ENCODE measurements at places on chromosomes 12 and 14.
A peak's percentile ranks its signal among the peaks of the same experiment; 100 is the strongest.

DNA sequence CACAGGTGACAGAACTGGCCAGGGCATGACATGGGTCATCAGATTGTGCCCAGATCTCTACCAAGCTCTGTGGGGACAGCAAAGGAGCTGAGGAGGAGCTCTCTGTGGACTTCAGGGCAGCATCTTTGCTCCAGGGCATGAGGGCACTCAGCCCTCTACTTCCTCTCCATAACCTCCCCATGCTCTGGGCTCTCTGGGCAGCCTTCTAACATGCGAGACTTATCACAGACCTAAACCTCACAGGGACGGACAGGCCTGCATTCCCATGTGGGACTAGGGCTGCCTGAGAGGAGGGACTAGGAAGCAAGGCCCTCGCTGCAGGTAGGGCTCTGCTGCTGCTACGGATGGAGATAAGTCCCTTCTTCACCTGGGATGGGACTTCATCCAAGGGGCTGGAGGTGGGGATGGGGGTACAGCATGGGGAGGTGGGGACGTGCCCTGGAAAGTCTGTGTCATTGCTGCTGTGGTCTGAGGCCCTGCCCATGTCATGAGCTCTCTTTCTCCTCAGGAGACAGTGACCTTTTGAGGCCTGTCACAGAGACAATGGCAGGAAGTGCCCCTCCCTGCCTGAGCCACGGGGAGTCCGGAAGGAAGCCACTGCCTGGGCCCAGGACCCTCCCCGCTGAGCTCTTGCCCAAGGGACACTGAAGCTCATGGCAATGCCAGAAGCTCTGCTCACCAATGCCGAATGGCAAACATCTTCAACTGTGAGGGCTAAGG lies 44.1 kb downstream of the PITPNM2 start:
- peak; percentile 21 for DNase-seq

DNA sequence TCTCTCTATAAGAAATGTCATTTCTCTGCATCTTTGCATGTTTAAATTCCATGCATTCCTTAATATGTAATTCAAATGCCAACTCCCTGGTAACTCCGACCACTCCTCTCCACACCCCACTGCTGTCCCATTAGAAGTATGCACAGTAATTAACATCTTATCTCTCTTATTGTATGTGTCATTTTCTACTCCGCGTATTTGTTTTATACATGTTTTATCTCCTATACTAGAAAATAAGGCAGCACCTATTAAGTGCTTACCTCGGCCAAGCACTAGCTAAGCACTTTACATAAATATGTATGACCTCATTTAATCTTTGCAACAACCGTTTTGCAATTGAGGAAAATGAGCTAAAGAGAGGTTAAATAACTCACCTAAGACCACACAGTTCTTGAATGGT lies 469.8 kb downstream of the BCAT1 start:
- DNase-seq, result no peak

DNA sequence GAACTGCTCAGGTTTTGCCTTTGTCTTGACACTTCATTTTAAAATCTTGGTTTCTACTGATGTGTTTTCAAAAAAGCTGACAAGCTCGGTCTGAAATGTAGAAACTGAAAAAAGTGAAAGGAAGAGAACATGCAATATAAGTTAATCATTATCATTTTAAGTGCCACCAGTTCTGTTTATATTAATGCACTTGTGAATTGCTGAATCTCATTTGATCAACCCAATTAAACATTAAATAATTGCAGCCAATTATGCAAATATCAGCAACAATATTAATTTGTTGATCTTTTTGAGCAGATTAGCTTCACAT lies 133.8 kb downstream of the BCAT1 start:
- no peak for DNase-seq

- DNase-seq, result no peak
Observed at GRCh38 chr12:129550353-129550752, 353.5 kb downstream of the TMEM132D start.

GRCh38 chr14:101185073-101185835 lies 281.7 kb upstream of the RTL1 start:
- no peak for DNase-seq

DNA sequence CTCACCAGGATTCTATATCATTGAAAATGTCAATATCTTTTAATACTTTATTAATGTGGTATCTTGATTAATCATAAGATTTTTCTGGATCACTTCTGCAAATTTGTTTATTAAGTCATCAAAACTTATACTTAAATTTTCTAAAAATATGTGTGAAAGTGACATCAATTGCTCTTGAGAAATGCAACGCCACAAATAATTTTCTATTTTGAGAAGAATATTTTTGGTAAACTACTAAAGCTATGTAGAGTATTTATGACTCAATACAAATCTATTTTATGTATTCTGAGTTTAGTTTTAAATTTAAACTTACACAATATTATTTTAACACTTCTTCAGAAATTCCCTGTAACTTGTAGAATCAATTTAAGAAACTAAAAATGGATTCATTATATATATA lies 263.3 kb downstream of the RASSF9 start:
- DNase-seq, result peak; percentile 31

DNA sequence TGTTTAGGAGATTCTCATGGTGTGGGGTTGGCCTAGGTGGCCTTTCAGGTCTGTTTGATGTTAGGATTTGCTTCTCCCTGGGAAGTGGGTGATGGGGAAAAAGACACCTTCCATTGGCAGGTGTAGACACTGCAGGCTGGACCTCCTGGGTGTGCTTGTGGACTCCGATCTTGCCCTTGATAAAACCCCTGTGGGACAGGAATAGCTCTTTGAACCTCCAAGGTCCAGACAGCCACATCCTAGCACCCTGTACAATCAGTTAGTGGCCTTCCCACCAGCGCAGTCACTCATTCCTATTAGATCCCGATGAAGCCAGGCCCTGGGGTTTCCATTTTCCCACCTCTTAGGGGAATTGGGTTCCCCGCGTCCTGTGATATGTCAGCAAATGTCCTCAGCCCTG lies 28.5 kb downstream of the MEG3 start:
- DNase-seq, result no peak

- no peak for DNase-seq
Observed at GRCh38 chr12:2856051-2856450, 788 bp downstream of the TEX52 start.

GRCh38 chr12:121033625-121034349 lies 5.3 kb downstream of the OASL start:
- peak; percentile 43 for DNase-seq

GRCh38 chr14:70027785-70028428 lies 148.7 kb downstream of the SMOC1 start:
- peak; percentile 43 for DNase-seq

- DNase-seq, result no peak
Observed at GRCh38 chr14:25463480-25463879, 413.5 kb upstream of the STXBP6 start.

- DNase-seq, result no peak
Observed at GRCh38 chr14:90674043-90674670, 142.1 kb downstream of the TTC7B start.

DNA sequence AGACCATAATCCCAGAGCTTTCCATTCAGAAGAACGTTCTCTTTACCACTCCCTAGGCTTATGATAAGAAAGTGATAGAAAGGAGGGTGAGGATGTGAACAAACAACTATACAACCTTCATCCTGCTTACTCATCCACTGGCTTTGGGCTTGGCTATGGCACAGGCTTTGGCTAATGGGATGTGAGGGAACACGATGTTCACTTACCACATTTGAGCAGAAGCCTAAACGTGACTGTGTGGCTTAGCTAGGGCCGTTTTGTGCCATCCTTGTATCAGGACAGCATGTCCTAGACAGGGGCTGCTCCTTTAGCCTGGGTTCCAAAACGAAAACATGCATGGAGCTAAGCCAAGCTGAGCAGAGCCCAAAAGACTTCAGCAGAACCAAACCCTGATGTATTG lies 118.6 kb upstream of the CCDC175 start:
- DNase-seq, result peak; percentile 18

DNA sequence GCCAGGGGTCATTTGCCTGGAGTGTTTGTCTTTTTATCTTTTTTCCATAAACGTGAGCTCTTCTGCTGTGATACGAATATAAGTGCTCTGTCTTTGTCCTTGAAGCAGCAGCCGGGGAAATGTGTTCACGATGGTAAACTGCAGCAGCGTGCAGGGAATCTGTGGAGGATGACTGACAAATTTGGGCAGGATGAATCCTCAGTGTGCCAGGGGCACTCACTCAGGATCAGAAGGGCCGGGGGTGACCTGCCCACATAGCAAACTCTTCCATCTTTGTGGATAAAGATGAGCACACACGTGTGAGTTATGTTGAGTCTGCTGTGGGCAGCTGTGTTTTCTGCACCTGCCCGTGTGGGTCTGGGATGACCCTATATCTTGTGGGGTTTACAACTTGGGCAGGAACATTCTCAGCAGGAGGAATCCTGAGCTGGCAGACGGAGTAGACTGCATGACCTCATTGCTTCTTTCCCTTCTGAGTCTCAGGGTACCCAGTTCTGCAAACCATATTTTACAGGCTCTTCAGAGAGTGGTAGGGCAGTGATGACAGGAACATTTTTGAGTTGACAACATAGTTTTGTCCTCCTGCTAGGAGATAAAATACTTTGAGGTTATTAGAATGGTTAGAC lies 711 bp downstream of the ANO4 start:
- no peak for DNase-seq

DNA sequence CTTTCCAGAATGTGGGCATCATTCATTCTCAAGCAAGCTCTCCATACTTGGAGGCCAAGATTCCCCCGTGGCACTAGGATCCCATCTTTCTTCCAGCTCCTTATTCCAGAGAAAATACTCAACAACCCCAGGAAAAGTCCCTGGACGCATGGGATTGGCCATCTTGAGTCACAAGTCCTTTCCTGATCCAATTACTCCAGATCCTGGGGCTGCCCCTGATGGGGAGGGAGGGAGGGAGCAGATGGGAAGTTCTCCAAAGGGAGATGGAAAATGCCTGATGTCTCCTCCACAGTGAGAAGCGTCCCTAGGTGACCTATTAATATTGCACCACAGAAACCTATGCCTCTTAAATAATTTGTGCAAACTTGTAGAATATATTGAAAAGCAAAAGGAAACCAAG lies 12.4 kb upstream of the KCNK13 start:
- no peak for DNase-seq

DNA sequence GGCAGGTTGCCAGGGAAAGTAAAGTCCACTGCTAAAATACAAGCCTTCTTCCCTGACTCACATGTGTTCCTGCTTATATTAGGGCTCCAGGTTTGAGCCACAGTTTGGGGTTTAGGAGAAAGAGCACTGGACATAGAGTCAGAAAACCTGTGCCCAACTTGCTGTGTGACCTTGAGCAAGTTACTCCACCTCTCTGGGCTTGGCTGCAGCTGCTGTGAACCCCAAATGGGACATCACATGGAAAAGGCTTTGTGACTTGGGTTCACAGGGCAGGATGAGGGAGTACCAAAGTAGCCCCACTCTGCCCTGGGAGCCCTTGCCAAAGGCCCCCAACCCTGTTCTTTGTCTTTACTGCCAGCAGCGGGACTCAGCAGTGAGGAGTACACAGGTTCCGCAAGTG lies 79.0 kb upstream of the NOS1 start:
- no peak for DNase-seq

GRCh38 chr12:112894128-112894527 lies 12.6 kb upstream of the OAS1 start:
- no peak for DNase-seq

- DNase-seq, result peak; percentile 97
Observed at GRCh38 chr14:51304941-51305340, 64.9 kb downstream of the TMX1 start.

DNA sequence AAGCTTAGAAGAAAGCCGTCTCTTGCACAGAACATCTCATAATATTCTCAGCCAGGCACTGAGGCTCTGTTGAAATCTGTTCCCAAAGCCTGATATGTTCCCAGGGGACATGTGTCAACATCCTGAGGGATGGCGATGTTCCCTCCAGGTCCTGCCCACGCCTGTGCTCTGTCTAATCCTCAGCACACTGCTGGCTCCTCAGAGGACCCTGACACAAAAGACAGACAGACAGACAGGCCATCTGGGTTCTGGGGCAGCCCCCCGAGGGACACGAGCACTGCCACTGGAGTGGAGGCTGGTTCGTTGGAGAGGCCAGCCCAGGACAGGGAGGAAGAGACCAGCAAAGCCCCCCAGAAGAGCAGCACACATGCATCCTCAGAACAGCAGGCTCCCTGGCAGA lies 27.8 kb downstream of the CHGA start:
- DNase-seq, result peak; percentile 40

DNA sequence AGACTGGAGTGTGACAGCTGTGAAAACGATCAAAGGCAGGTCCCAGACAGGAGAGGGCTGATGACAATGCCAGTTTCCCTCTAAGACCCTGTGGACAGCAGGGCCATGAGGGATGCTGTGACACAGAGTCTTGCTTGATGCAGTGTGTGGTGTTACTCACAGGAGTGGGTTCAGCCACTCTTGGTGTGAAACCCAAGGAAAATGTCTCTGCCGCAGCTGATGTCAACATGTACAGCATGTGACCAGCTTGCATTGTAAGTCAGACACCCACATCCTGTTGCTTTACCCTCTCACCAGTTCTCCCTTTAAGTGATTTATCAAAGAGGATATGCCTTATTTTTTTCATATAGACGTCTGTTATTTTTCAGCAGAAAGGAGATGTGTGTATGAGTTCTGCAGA lies 268.6 kb downstream of the BTG1 start:
- DNase-seq, result peak; percentile 61

- DNase-seq, result peak; percentile 93
Observed at GRCh38 chr14:24911324-24912109, 138.4 kb downstream of the STXBP6 start.

DNA sequence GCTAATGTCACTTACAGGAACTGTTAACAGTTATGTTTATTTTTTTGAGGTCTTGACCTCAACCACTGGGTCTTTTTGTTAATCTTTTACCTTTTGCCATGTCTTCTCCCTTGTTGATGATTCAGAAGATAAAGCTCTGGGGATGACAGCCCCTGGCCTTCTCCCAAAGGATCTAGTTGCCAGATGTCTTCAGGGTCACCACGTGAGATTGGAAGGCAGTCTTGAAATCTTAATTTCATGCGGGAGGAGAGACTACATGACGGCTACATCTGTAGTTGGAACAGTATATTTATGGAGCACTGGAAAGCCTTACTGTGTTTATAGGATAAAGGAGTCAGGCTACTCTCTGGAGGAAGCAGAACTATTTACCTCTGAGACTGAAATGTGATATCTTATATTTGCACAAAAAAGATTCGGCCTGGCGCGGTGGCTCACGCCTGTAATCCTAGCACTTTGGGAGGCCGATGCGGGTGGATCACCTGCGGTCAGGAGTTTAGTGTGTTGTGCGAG lies 5.6 kb downstream of the MLEC start:
- no peak for DNase-seq

DNA sequence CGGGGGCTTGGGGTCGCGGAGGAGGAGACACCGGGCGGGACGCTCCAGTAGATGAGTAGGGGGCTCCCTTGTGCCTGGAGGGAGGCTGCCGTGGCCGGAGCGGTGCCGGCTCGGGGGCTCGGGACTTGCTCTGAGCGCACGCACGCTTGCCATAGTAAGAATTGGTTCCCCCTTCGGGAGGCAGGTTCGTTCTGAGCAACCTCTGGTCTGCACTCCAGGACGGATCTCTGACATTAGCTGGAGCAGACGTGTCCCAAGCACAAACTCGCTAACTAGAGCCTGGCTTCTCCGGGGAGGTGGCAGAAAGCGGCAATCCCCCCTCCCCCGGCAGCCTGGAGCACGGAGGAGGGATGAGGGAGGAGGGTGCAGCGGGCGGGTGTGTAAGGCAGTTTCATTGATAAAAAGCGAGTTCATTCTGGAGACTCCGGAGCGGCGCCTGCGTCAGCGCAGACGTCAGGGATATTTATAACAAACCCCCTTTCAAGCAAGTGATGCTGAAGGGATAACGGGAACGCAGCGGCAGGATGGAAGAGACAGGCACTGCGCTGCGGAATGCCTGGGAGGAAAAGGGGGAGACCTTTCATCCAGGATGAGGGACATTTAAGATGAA lies 630 bp downstream of the FOS start:
- DNase-seq, result peak; percentile 83

GRCh38 chr12:99261256-99261655 lies 386.3 kb upstream of the GARIN6 start:
- no peak for DNase-seq

Measured in cardiac fibroblast (primary cell).